CD4-positive, alpha-beta T cell treated with Interleukin-2 at 100 ng/mL for 4 hours (primary cell): ENCODE measurements at places on chromosomes 3 and 15.

- DNase-seq = no peak
Observed at GRCh38 chr15:51224428-51224827, 114.0 kb downstream of the CYP19A1 start.

GRCh38 chr3:12349895-12350811 is 61.3 kb downstream of the PPARG start:
- no peak for DNase-seq

DNA sequence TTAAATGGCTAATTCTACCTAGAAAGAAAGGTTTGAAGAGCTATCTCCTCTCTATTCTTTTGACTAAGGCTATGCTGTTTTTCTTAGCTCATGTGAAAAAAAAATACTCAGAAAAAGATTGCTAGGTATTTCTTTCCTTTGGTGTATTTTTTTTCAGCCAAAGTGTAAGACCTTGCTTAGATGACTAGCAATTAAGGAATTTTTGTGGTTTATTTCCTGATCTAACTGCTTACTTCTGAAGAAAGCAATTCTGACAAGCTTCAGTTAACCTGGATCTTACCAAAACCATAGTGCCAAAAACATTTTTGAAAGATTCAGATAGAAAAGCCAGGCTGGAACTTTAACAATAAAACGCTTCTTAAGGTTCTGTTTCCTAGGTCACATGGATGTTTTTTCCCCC is 315.6 kb downstream of the SOX2 start:
- no peak for DNase-seq

- DNase-seq = no peak
Observed at GRCh38 chr3:28104896-28105534, 136.4 kb upstream of the CMC1 start.

- no peak for DNase-seq
Observed at GRCh38 chr3:46708401-46709156, 7.4 kb downstream of the TMIE start.

DNA sequence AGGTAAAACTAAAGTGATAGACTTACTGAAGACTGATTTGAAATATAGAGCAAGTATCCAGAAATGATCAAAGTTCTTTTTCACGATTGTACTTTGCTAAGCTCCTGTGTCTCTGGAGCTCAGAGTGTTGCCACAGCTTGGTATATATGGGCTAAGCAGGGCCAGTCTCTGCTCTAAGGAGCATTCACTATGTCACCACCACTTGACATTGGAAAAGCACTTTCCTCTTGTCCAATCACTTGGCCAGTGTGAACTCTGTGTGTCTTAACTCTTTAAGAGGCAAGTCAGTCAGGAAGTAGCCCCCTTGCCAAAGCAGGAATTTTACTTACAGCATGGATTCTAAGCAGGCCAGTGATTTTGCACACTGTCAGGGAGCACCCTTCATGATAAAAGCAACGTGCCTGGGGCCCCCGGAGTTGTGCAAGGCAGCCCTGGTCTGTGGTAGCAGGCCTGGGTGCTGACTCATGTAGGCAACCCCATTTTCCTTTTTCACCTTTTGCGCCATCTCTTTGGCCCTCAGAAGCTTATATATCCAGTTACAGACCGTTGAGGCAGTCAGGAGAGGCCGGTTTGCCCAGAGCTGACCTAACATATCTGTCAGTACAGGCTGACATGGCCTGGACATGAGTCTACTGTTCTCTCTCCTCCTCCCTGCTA is 73.0 kb downstream of the HCN4 start:
- no peak for DNase-seq

GRCh38 chr15:40343512-40343911 is 2.8 kb upstream of the CCDC9B start:
- DNase-seq = no peak

GRCh38 chr3:96754128-96754527 is 60.3 kb upstream of the EPHA6 start:
- no peak for DNase-seq

- DNase-seq = no peak
Observed at GRCh38 chr3:88167704-88168103, 17.9 kb downstream of the C3orf38 start.

DNA sequence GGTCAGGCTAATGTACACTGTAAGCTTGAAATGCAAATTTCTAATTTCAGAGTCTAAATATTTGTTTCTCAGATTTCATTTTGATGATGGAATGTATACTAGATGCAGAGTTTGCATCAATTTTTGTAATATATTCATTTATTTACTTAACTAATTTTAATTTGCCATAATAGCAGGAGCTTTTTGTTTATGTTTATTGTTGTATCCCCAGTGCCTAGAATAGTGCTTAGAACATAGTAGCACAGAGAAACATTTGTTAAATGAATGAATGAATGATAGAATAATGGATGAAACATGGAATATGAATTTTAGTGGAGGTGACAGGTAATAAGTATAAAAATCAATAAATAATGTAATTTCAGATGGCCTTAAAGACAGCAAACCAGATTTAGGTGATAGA is 5.2 kb upstream of the GALK2 start:
- DNase-seq = no peak
